Vagina (tissue), 2 donors: ENCODE measurements at places on chromosomes 5 and 9. TPM values are rescaled to one million over a fixed set of nuclear protein-coding genes. Genes with fewer than 3 reads are reported as not detected.

Gene EFNA5
- total RNA-seq = 11.8 TPM

Gene TNC
- total RNA-seq = 18.7 TPM

Gene ORM2
- not detected for total RNA-seq

Gene LURAP1L
- 14.5 TPM for total RNA-seq

Gene JAK2
- 25.8 TPM for total RNA-seq

Gene ZNF483
- 8.8 TPM for total RNA-seq

Gene CARD9
- total RNA-seq = 16.9 TPM

Gene MAP1B
- total RNA-seq = 386 TPM

Gene PCDHA9
- total RNA-seq = 0.25 TPM

Gene TARS1
- total RNA-seq = 44.4 TPM

Gene ZFR
- 80.8 TPM for total RNA-seq

Gene NUTM2G
- total RNA-seq = not detected

Gene PFDN1
- 94.8 TPM for total RNA-seq

Gene CDKN2B-AS1
- 5.9 TPM for total RNA-seq

Gene GPR150
- total RNA-seq = 1.7 TPM

Gene MAMDC2
- 38.5 TPM for total RNA-seq

Gene PFN3
- total RNA-seq = not detected
